ENCODE measurements at places on chromosomes 16 and 17.

DNA sequence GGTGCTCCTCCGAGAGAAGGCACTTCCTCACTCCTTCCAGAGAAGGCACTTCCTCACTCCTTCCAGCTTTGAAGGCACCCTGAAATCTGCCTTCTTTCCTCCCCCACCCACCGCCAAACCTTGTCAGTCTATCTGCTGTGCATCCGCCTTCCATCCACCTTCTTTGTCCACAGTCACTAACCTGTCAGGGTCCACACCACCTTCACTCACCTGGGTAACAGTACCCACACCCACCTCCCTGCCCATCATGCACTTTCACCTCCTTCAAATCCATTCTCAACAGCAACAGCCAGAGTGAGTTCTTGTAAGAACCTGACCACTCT, 5.2 kb downstream of the CCDC102A start:
- no peak for DNase-seq

- no peak for DNase-seq
Measured at GRCh38 chr17:8463099-8463498, 27.4 kb downstream of the NDEL1 start.

DNA sequence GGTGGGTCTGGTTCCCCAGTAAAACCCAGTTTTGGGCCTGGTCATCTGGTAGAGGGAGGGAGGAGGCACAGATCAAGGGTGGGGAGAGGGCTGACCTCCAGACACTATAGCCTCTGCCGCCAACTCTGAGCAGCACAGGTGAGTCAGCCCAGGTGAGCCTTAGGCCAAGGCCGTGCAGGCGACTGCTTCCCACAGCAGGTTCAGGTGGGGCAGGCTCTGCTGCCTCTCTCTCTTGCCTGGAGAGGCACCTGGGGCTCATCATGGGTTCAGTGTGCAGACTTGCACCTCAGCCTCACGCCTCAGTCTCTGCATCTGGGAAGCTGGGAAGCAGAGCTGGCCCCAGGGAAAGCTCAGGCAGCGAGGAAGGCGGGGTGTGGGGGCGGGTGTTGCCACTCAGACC, 37.8 kb upstream of the IL34 start:
- DNase-seq: no peak

DNA sequence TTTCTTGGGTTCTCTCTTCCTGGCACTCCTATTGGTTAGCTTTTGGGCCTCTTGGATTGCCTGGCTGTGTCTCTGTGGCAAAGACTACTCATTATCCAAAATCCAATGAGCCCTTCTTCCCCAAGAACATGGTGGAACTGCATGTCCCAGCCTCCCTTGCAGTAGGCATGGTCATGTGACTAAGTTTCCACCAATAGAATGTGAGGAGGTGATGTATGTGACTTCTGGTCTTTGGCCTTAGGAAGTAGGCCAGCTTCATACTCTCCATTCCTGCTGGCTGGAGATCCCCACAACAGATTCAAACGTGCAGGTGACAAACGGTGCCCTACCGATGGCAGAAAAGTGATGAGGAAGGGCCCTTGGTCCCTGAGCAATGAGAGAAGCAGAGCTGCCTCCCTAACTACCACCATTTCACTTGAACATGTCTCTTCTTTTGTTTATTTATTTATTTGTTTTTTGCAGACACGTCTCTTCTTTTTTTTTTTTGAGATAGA, 17.3 kb upstream of the SPN start:
- DNase-seq: peak; percentile 13

DNA sequence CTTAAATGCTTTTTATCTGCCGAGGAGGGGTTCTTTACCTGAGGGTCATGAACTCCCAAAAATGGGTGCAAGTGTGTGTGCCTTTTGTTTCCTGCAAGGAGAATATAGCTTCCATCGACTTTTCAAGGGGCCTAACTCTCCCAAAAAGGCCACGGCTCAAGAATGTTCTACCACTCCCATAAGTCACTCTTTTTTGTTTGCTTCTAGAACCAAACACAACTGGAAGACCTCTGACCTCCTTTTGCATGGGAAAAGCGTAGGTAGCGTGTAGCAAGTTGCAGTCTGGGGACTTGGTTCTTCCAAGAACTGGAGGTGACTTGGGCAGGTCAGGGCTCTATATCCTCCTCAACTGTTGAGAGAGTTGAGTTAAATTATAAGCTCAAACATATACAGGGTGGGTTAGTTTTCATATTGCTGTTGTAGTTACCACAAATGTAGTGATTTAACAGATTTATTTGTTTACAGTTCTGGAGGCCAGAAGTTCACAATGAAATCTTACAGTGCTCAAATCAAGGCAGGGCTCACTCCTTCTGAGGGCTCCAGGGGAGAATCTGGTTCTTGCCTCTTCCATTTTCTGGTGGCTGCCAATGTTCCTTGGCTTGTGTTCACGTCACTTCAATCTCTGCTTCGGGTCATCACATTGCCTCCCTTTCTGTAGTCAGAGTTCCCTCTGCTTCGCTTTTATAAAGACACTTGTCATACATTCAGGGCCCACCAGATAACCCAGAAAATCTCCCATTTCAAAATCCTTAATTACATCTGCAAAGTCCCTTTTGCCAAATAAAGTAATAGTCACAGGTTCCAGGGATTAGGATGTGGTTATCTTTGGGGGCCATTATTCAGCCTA, 1.4 kb downstream of the TMEM97 start:
- DNase-seq: no peak

GRCh38 chr16:27841061-27841801, 222.3 kb downstream of the GSG1L start:
- no peak for DNase-seq

Measured in Daoy (cell line).